ENCODE measurements at places on chromosomes 3 and 15.

GRCh38 chr3:194165271-194166018 is 29.5 kb downstream of the HES1 start:
- DNase-seq, result no peak

- DNase-seq, result no peak
Observed at GRCh38 chr3:38579141-38579540, 70.3 kb downstream of the SCN5A start.

DNA sequence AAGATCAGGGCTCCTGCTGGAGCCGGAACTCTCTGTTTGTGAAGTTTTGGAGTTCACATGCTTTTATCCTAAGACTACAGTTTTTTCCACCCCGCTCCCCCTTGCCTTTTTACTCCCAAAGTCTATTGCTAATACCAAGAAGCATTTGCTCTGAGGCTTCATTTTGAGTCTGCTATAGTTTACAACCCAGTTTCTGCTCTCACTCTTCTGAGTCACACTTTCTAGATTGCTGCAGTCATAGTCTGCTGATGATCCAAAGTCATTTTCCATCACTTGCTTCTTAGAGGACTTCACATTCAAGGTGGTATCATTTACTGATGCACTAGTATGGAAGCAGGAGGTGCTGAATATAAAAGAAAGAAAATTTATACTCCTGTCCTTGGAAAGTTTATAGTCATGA is 937.4 kb downstream of the IGSF11 start:
- no peak for DNase-seq

DNA sequence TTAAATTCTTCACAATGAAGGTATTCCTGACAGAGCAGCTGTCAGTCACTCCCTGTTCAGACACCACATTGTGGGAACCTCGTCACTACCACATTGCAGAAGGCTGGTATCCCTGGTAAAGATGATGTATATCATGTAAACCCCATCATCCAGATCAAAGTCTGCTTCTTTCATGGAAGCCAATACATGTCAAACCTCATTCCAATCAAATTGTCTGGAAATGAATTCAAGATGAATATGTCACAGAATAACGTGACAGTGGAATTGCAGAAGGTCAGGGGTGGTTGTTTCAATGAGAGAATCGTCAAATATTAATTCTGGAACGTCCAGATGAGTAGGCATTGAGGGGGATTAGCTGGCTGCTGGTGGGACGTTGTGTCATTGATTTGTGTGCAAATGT is 4.2 kb downstream of the ZIC4 start:
- DNase-seq, result no peak

DNA sequence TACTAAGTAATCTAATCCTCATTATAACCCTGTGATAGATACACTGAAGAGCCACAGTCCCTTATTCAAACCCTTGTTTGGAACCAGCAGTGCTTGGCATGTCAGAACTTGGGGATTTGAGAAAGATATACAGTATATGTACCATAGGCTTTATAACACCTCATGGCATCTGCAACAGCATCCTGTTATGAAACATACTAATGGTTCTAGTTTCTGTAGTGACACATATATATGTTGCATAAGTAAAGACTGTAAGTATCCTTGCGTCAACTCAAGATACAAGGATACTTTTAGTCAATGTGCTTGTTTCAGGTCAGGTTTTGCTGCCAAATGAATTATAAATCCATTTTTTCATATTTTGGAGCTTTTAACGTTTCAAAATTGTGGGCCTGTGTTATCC is 58.5 kb downstream of the CCNL1 start:
- no peak for DNase-seq

DNA sequence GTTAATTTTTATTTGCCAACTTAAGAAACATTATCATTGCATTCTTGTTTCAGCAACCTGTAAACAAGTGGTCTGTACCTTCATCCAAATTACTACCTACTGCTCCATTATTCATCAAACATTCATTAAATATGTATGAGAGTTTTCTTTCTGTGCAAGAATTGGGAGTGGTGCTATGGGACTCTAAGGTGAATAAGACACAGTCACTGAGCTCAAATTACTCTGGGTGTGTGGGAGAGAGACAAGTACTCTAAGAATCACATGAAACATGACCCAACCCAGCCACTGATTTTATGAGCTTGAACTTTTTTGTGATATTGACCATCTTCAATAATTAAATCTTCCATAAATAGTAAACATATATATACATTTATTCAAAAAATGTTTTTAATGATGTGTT is 227.2 kb upstream of the TP63 start:
- no peak for DNase-seq

GRCh38 chr3:24182756-24183155 is 237.7 kb downstream of the NR1D2 start:
- DNase-seq, result no peak
